Suppressor macrophage treated with lipopolysaccharide for 4 hours (primary cell): ENCODE measurements at places on chromosomes 5 and 9.

GRCh38 chr9:35311891-35312639, 150.3 kb downstream of the UNC13B start:
- no peak for DNase-seq

DNA sequence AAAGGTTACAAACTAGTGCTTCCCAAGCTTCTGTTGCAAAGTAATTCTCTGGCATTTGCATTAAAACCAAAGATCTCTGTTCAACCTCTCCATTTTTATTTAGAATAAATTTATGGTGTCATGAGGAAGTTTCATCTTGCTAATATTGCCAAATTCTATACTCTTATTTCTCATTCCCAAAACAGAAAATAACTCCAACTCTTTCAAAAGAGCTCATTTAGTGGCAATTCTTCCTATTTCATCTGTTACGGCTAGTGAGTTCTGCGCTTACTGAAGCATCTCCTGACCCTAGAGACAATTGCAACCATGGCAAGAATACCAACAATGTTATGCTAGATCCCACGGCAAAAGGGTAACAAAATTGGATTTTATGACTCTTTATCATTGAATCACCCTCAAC, 97.0 kb downstream of the HINT1 start:
- DNase-seq, result peak; percentile 76

GRCh38 chr5:139745800-139746690, 49.6 kb upstream of the PSD2 start:
- DNase-seq, result peak; percentile 64

DNA sequence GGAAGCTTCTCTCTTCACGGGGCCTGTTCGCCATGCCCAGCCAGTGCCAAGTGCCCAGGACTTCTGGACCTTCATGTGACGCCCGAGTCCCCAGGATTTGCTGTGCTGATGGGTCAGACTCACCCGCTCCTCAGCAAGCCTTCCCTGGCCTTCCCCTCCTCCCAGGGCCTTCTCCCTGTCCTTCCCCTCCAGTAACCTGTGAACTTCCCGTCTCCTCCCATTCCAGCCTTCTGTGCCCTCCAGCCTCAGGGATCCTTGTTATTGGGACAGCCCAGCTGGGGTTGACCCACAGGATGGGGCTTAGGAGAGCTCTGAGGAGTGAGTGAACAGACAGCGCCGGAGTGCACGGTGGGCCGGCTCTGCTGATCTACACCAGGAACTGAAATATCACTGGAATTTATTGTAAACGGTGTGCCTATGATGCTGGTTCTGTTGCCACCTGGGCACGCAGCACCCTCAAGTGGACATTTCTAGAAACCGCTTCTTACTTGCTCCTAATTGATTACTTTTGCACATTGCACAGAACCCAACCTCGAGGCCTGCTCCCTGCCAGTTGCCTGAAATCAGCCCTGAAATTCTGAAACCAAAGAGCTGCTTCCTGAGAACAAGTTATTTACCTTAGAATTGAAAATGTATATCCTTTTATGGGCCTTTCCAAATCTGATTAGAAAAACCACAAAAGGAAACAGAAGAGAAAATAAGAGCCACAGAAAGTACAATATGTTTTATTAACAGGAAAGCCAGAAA, 1.5 kb downstream of the SPAAR start:
- DNase-seq, result peak; percentile 27

DNA sequence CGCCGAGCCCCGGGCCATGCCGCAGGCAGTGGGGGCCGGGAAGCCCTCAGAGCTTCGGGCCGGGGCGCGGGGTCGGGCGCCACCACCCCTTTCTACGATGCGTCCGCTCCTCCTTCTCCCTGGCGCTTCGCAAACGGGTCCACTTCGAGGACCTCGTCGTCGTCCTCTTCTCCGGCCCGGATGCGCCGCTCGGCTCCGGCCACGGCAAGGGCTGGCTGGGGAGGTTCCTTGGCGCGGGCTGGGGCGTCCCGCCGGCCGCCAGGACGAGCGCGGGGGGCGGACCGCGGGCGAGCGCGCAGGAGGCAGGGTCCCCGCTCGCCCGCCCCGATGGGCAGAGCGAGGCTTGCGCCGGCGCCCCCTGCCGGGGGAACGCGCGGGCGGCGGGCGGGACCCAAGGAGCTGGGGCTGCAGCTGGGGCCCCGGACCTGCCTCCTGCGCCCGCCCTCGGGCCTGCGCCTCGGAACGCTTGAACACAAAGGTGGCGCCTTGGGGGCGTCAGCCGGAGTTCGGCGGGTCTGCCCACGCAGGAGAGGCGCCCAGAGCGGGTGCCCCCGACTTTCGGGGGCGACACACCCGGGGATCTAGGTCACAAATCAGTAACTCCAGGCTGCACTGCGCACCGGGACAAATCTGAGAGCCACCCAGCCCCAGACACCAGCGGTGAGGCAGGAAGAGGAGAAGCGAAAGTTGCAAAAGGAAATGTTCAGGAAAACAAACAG, at the start of gene ROR2:
TSS of gene ROR2 (minus strand) at position 283 of the 719 bp plus-strand sequence.
- DNase-seq, result peak; percentile 48

DNA sequence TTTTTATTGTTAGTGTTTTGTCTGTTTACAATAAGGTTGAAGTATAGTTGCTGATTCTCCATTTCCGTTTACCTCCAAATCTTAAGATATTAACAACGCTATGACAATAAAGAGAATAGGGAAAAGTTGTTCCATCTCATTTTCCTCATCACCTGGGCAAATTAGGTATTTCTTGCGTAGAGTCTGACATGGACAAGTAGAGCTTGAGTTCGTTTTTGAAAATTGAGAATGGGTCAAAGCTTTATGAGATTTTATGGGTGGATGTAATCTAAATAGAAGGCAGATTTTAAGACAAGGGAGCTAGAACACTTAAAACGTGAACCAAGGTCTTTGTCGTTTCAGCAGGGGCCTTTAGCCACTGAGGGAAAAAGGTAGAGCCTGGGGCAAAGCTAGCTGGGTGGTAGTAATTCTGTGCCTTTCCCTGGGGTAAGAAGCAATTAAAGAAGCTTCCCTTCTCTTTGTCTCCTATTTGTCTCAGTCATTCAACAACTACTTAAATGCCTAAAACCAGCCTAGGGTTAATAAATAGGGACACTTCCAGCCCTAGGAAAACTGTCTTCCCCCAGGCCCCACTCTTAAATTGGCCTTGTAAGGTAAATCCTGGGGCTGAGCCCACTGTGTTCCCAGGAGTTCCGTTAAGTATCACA, 551 bp upstream of the CAAP1 start:
- no peak for DNase-seq

GRCh38 chr9:131264231-131264630, 12.1 kb downstream of the FAM78A start:
- DNase-seq, result no peak

GRCh38 chr9:121021301-121021700, 28.8 kb downstream of the C5 start:
- DNase-seq, result no peak

DNA sequence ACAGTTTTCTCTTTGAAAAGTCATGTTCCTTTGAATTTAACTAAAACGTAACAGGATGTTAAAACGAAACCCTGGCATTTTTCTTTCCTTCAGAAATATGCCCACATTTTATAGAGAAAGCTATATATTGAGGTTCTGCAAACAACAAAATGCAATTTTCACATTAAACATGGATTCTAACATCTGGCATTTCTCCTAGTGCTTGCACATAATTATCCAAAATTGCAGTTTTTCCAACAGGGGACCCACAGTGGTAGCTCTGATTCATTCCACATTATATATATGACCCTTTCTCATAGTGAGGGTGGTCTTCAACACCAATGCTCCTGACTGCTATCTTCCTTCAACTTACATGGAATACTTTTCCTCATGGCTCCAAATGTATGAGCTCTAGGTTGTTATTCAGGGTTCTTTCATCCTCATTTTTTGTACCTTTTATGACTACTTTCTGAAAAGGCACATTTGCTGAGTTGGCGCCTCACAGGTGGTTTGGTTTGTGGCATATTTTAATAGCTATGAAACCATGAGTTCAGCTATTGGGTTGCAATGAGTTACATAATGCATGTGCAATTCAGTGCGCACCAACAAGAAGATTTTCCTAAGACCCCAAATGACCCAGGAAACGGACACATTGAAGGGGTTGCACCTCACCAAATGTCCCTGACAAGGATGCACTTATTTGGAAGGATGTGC, 551.7 kb downstream of the RAB3C start:
- DNase-seq, result no peak

- no peak for DNase-seq
Observed at GRCh38 chr5:53448851-53449250, 31.6 kb upstream of the FST start.

DNA sequence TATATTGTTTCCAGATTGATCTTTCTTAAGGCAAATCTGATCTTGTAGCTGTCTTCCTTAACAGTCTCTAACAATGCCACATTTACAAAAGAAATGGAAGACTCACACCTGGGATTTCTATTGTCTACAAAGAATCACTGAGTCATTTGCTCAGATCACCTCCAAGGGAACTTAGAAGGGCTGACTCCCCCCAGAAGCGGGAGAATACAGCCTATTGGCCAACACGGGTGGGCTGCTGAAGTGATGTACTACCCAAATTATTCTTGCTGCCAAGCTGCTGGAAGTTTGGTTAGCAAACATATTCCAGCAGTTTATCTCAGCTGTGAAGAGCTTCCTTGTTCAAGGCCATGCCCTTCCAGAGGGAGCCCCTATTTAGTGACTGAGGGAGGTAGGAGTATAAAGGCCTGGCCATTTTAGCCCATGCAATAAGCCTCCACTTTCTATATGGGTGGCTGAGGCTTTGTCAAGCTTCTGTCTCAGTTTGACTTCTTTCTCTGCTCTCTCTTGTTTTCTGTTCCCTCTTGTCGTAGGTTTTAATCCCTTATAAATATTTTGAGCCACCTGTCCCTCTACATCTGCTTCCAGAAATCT, 379.4 kb downstream of the PRR16 start:
- DNase-seq, result no peak

- DNase-seq, result no peak
Observed at GRCh38 chr5:37478121-37478894, 99.2 kb downstream of the WDR70 start.

- peak; percentile 69 for DNase-seq
Observed at GRCh38 chr5:112142769-112143270, 276.3 kb downstream of the EPB41L4A start.

- DNase-seq, result no peak
Observed at GRCh38 chr5:22649074-22649473, 204.1 kb downstream of the CDH12 start.

DNA sequence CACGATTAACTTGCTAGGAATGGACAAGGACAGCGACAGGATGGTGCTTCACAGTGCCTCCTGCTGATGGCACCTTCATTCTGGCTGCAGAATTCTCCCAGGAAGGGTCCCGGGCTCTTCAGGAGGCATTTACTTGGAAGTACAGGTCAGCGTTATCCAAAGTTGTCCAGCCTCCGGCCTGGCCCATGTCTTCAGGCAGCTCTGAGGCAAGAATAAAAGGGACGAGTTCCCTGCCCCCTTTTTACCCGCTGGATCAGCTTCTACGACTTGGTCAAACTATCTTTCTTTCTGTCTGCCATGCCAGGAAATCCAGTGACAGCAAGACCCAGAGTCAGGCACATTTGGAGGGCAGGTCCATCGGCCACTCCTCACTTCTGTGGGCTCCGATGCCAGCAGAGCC, 23.4 kb upstream of the GABBR2 start:
- no peak for DNase-seq

DNA sequence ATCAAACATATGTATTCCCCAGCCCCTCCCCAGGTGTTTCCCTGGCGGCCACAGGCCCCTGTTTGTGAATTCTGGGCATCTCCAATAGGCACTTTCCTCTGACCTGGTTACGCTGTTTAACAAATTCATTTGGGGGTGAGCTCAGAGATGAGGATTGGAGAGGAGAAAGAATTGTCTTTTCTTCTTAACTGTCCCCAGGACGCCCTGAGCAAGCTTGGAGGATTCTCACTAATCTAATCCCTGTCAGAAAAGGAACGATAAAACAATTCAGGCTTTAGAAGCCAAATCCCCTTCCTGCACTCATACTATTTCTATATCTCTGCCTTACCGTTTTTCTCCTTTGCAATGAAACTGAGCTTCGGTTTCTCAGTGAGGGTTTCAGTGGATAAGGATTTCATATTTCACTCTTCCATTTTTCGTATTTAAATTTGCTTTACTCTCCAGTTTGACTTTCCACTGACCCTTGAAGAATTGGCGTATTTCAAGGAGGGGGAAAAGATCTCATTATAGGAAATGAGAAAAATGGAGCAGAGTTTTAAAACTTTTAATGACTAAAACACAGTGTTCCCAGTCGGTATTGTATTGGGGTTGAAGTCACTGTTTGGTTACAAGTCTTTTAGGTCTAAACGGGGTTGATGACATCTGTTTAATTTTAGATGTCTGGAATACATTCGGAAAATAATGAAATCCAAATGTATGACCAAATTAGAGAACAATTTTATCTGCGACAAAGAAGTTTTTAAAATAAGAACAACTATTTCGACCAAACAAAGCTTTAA, 180.1 kb downstream of the MACROH2A1 start:
- DNase-seq, result no peak

- DNase-seq, result no peak
Observed at GRCh38 chr5:63959177-63959982, 2.9 kb downstream of the HTR1A start.

GRCh38 chr9:26677965-26678706, 214.5 kb downstream of the CAAP1 start:
- DNase-seq, result no peak

- DNase-seq, result no peak
Observed at GRCh38 chr9:130531670-130532069, 47.7 kb upstream of the FUBP3 start.

DNA sequence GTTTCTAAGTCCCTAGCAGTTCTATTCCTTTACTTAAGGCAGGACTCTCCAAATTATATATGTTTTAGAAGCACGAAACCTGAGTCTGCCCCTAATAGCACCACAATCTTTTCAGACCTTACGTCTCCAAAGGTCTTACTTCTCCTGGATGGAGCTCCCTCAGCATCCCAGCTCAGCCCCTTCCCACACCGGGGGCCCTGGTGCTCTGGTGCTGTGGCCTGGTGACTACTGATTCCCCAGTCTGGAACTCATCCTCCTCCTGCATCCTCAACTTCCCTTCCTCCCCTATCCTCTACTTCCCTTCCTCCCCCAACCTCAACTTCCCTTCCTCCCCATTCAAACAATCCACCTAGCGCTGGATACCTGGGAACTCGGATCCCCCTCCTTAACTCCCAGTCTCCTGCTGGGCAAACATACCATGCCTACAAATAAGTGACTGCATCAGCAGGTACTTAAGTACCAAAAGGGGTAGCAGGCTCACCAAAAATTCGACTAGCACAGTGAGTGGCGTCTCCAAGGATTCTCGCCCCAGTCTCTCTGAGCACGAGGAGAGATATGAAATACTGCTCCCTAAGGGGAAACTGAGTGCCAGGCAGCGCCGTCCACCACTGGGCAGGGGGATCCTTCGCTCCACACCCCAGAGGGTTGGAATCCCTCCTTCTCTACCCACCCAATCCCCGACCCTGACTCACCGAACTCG, 831 bp downstream of the IGFBPL1 start:
- no peak for DNase-seq

GRCh38 chr5:41683181-41683580, 172.8 kb upstream of the PLCXD3 start:
- DNase-seq, result no peak
